ENCODE measurements at places on chromosomes 13 and 19. TPM values are rescaled to one million over a fixed set of nuclear protein-coding genes. Genes with fewer than 3 reads are reported as not detected.

ZNF841 gene
- 1.2 TPM for polyA plus RNA-seq

NTN5 gene
- not detected for polyA plus RNA-seq

OR4F17 gene
- not detected for polyA plus RNA-seq

- DNase-seq, result no peak
Measured at GRCh38 chr19:2212861-2213711, 23.0 kb downstream of the PLEKHJ1 start.

GRCh38 chr19:12843999-12844732 lies 5.9 kb downstream of the MAST1 start:
- DNase-seq, result peak; percentile 10

DNA sequence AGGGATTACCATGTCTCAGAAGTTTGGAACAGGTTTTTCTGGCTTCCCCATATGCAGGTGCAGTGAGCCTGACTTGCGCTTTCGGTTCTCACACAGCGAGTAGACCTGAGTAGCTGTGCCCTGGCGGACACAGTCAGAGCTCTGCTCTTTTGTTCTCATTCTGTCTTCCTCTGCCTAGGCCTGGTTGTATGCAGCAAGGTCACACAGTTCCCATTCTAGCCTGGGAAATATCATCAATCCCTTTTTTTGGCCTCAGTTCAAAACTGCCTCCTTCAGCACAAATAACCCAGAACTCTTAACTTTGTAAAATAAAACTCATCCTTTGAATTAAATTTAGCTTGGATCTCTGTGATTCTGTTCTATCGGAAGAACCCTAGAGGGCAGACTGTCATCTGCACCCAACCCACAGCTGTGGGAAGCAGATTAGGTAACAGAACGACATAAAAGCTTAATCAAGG lies 10.2 kb downstream of the OXGR1 start:
- DNase-seq, result no peak

- no peak for DNase-seq
Measured at GRCh38 chr19:45922281-45922680, 7.7 kb upstream of the NANOS2 start.

DNA sequence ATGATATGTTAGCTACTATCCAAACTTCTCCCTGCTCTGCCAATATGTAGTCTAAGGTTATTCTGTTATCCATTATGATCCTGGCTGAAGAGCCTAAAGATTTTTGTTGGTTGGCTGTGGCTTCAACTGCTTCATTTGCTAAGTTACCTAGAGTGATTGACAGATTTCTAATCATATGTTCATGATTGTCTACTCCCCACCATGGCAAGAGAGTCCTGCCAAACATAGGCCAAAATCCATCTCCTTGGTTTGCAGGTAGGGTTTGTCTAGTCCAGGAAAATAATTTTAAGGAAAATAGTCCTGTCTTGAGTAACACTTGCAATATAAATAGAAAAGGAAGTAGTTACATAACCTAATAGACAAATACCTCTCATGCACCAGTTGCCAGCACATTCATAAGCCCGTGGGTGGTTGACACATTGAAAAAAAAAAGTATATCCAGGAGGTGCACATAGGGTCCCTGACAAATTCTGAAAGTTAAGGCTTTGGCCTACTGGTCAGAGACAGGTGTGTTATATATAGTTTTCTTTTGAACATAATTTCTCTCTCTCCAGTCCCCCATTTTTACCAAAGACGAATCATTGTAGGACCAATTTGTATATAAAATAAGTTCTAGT lies 5.4 kb upstream of the CBY2 start:
- DNase-seq, result no peak

GRCh38 chr13:98004107-98004506 lies 50.6 kb downstream of the IPO5 start:
- no peak for DNase-seq

- no peak for DNase-seq
Measured at GRCh38 chr13:48806522-48806921, 152.8 kb downstream of the CYSLTR2 start.

DNA sequence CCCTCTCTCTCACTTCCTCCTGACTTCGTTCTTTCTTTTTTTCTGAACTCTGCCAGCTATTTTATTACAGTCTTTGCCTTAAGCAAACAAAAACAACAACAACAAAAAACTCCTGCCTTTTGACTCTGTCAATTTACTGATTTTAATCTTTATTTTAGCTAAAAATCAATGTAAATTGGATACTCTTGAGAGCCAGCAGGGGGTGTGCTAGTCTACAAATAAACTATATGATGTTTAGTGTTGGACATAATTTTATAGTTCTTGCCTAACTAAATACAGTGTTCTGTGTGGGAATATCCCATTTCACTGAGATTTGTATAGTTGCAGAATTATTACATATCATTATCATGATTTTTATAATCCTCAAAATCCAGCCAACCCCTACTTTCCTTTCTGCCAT lies 1199.9 kb upstream of the SPRY2 start:
- no peak for DNase-seq

DNA sequence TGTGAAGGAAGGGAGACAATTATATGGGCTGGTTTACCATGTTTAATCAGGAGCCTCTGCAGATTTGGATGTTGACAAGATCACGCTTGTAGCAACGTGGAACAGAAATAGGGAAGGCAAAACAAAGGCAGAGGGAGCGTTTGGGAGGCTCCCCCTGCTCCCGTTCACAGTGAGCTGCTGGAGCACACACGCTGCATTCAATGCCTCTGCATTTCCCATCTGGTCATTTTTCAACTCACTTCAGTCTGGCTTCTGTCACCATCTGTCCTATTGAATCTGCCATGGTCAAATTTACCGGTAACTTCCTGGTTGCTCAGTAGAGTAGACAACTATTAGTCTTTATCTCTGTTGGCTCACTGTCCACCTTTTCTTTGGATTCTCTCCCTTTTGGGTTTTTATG lies 91.0 kb downstream of the NHLRC3 start:
- DNase-seq, result no peak
